Esophagus muscularis mucosa (tissue), 4 donors: ENCODE measurements at places on chromosomes 6 and 20. TPM values are rescaled to one million over a fixed set of nuclear protein-coding genes. Genes with fewer than 3 reads are reported as not detected.

DNA sequence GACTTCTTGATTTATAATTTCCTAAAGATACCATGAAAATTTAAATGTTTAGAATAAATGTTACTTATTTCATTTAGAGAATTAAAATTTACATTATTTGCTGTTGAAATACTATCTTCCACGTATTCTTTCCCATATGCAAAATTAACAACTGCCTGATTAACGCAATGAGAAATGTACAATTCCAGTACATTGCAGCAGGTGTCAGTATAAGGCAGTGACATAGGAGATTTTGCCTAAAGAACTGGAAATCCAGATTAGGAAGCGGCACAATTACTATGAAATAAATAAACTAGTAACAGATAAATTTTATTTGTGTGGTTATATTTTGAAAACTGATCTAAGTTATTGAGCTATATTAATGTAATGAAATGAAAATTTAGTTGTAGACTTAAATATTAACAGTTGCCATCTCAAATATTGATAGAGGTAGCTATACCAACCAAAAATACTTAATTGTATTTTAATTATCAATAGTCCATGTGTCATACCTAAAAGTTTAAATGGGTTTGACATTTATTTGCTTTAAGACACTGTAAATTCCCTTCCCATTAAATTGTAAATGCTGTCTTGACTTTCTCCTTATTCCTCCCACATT is 300.2 kb downstream of the UTRN start:
- peak overlapping the region; percentile 47 for H3K4me3 ChIP-seq
- no peak overlapping the region for H3K27ac ChIP-seq
- H3K36me3 ChIP-seq, result no peaks in the 10 kb centered on the region
- no peaks in the 10 kb centered on the region for H3K27me3 ChIP-seq
- H3K4me1 ChIP-seq, result peaks cover 24% of the 10 kb centered on the region

GRCh38 chr6:134340179-134340975 is 22.5 kb upstream of the SGK1 start:
- no peaks in the 10 kb centered on the region for H3K27me3 ChIP-seq
- no peak for DNase-seq
- no peaks in the 10 kb centered on the region for H3K36me3 ChIP-seq
- no peak overlapping the region for H3K4me3 ChIP-seq

- peak; percentile 68 for DNase-seq
- no peaks in the 10 kb centered on the region for H3K36me3 ChIP-seq
- H3K4me3 ChIP-seq, result no peak overlapping the region
Observed at GRCh38 chr6:166872531-166873009, 83.8 kb downstream of the RNASET2 start.

DNA sequence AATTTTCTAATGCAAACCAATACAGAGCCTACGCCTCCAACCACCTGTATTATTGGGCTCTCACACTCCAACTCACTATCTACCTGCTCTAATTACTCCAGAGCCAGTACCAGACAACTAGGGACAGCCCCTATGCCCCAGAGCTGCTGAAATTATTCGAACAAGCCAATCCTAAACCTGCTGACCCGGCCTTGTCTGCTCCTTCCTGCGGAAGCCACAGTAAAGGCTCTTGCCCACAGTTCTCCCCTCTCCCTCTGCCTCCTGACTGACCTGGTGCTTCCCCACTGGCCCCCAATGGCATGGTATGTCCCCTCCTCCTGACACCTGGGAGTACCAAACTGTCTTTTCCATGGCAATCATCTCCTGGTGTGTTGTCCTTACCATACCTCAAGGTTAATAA is 4.1 kb upstream of the TOX2 start:
- no peak overlapping the region for H3K4me3 ChIP-seq
- peak; percentile 75 for DNase-seq
- no peak overlapping the region for H3K27ac ChIP-seq
- no peaks in the 10 kb centered on the region for H3K36me3 ChIP-seq
- H3K4me1 ChIP-seq, result no peaks in the 10 kb centered on the region
- peaks cover 12% of the 10 kb centered on the region for H3K27me3 ChIP-seq

DNA sequence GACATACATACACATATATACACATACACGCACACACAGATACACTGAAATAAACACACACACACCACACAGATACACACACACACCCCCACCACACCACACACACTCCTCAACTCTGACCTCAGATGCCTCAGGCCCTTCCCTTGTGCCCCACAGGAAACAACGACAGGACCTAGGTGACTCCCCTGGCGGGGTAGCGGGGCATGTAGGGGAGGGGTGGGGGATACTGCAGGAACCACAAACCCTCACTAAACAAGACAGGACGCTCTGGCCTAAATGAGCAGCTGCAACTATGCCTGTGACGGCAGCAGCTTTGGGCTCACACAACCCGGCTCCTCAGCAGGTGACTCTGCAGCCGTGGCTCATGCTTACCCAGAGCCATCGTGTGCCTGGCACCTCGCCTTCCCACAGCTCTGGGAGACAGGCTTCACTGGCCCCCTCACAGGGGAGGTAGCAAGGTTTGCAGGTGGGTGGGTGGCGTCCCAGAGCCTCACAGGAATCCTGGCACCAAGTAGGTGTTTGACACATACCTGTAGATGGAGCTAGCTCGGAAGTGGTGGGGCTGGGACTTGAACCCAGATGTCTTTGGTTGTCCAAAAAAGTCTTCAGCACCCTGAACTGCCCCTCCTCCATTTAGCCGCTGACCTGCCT is 100.8 kb downstream of the GRM4 start:
- no peak for DNase-seq
- H3K27ac ChIP-seq, result no peak overlapping the region
- H3K27me3 ChIP-seq, result no peaks in the 10 kb centered on the region
- no peak overlapping the region for H3K4me3 ChIP-seq
- no peaks in the 10 kb centered on the region for H3K4me1 ChIP-seq

GRCh38 chr6:91816335-91816734 is 1229.5 kb upstream of the MAP3K7 start:
- H3K4me3 ChIP-seq, result no peak overlapping the region
- H3K36me3 ChIP-seq, result no peaks in the 10 kb centered on the region
- no peak for DNase-seq
- H3K27ac ChIP-seq, result no peak overlapping the region

The MICA gene
- 18.9 TPM for total RNA-seq

The PARD6B gene
- total RNA-seq, result 4.2 TPM

- H3K4me3 ChIP-seq, result peak overlapping the region; percentile 91
- H3K27me3 ChIP-seq, result peaks cover under 1% of the 10 kb centered on the region
- H3K36me3 ChIP-seq, result peaks cover 8% of the 10 kb centered on the region
- peaks cover 17% of the 10 kb centered on the region for H3K4me1 ChIP-seq
- H3K27ac ChIP-seq, result peak overlapping the region; percentile 86
Observed at GRCh38 chr20:38748861-38749149, 545 bp downstream of the ACTR5 start.

DNA sequence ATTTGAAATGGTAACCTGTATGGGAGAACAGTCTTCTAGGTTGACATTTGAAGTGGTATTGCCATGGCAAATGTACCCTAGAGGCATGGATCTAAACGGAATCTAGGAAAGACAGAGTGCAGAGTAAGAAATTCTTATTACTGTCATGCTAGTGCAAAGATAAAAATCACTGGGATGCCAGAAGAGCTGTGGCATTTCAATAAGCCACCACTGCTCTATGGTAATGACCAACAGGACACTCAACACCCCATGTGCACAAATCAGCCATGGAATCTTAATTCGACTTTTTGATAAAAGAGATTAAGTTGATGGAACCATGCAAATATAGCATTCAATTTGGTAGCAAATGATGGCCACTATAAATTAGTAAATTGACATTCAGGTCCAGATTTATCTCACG is 74.1 kb downstream of the ID4 start:
- no peaks in the 10 kb centered on the region for H3K27me3 ChIP-seq
- DNase-seq, result no peak
- H3K36me3 ChIP-seq, result no peaks in the 10 kb centered on the region
- H3K4me3 ChIP-seq, result no peak overlapping the region
- H3K27ac ChIP-seq, result no peak overlapping the region

- H3K4me3 ChIP-seq, result peak overlapping the region; percentile 94
- H3K27me3 ChIP-seq, result no peaks in the 10 kb centered on the region
- peak overlapping the region; percentile 98 for H3K27ac ChIP-seq
Observed at GRCh38 chr20:32819992-32820697, 391 bp downstream of the MAPRE1 start.

The SPEF1 gene
- not detected for total RNA-seq

- DNase-seq, result no peak
- no peak overlapping the region for H3K4me3 ChIP-seq
- H3K4me1 ChIP-seq, result no peaks in the 10 kb centered on the region
- H3K27ac ChIP-seq, result no peak overlapping the region
Observed at GRCh38 chr6:154243793-154244750, 112.5 kb downstream of the IPCEF1 start.
